ENCODE measurements at places on chromosomes 3 and 15.

DNA sequence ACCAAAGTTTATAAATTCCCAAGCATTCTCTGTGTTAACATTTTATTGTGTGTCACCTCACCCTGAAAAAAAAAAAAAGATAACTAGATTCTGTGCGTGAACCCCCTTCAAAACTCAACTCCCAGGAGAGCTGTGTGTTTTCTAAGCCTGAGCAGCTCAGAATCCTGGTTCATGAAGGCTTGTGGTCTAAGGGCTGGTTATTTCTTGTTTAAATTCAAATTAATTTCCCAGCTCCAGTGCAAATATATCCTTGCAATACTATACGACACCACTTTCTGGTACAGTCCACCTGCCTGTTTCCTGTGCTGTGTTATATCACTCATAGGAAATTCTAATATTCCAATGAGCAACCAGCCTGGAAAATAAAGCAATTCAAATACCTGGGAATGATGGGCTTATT is 23.4 kb upstream of the MYZAP start:
- no peak for DNase-seq

GRCh38 chr3:101964861-101965260 is 115.5 kb downstream of the NFKBIZ start:
- DNase-seq = no peak

GRCh38 chr15:39267685-39268084 is 313.2 kb upstream of the THBS1 start:
- DNase-seq = no peak

DNA sequence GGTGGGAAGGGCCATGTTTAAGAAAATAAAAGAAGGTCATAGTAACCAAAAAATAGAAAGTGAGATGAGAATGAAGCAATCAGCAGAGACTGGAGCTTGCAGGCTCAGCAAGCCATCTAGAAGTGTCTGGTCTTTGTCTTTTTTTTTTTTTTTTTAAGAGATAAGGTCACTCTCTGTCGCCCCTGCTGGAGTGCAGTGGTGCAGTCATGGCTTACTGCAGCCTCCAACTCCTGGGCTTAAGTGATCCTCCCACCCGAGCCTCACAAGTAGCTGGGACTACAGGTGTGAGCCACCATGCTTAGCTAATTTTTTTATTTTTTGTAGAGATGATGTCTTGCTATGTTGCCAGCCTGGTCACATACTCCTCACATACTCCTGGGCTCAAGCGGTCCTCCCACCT is 36.2 kb downstream of the GXYLT2 start:
- no peak for DNase-seq

- DNase-seq = no peak
Observed at GRCh38 chr3:196634224-196634623, 5.3 kb upstream of the NRROS start.

GRCh38 chr15:90407871-90408317 is 19.9 kb downstream of the IQGAP1 start:
- DNase-seq = no peak

DNA sequence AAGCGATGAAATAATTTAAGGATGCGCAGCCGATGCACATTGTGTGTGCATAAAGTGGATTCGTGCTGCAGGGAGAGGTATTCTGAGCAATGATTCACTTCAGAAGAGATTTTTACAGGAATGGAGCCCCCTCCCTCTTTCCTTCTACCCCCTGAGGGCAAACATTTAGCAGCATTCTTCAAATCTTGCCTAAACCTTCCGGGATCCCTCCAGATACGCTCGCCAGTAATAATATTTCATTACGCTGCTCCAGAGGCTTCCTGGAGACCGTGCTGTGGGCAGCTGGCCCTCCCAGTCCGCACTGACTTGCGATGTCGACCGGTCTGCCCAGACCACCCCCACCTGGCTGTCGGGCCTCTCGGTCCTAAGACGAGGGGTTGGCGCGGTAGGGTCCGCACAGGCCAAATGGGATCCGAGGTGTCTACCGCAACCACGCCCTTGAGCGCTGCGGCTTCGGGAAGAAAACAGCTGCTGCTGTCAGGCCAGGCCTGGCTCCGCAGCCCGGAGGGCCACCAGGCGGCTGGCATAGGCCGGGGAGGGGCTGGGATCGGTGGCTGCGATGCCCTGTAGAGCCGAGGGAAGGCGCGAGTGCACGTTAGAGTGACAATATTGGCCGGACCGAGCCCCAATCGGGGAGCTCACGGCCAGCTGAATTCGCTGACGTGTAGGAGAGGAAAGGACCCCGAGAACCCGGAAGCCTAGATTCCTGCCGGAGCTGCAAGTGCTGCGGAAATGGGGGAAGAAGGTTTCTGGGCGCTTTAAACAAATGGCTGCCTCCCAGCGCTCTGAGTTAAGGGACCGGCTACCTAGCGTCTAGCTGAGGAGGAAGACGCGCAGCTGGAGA is 14.3 kb downstream of the ZIC4 start:
- DNase-seq = no peak

DNA sequence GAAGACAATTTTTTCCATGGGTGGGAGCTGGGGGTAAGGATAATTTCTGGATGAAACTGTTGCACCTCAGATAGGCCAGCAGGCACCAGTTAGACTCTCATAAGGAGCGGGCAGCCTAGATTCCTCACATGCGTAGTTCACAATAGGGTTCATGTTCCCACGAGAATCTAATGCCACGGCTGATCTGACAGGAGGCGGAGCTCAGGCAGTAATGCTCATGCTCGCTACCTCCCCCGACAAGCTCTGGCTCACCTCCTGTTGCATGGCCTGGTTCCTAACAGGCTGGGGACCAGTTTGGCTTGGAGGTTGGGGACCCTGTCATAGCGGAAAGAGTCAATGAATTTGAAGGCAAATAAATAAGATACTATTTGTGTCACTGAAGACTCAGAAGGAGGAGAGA is 105.5 kb downstream of the PLD1 start:
- DNase-seq = no peak

- no peak for DNase-seq
Observed at GRCh38 chr3:13095408-13095937, 22.2 kb upstream of the IQSEC1 start.

All from activated CD4-positive, CD25-positive, alpha-beta regulatory T cell (primary cell).